ENCODE measurements at places on chromosomes 2 and 18.

- DNase-seq: no peak
Measured at GRCh38 chr18:62282188-62282629, 42.9 kb upstream of the TNFRSF11A start.

- no peak for DNase-seq
Measured at GRCh38 chr2:128442053-128442751, 123.5 kb upstream of the HS6ST1 start.

- DNase-seq: no peak
Measured at GRCh38 chr2:160469164-160469563, 24.4 kb downstream of the RBMS1 start.

GRCh38 chr2:225207043-225207442 lies 164.8 kb upstream of the DOCK10 start:
- DNase-seq: no peak

GRCh38 chr2:179898873-179899272 lies 37.5 kb upstream of the ZNF385B start:
- no peak for DNase-seq

GRCh38 chr2:210046851-210047500 lies 44.5 kb downstream of the RPE start:
- DNase-seq: no peak

DNA sequence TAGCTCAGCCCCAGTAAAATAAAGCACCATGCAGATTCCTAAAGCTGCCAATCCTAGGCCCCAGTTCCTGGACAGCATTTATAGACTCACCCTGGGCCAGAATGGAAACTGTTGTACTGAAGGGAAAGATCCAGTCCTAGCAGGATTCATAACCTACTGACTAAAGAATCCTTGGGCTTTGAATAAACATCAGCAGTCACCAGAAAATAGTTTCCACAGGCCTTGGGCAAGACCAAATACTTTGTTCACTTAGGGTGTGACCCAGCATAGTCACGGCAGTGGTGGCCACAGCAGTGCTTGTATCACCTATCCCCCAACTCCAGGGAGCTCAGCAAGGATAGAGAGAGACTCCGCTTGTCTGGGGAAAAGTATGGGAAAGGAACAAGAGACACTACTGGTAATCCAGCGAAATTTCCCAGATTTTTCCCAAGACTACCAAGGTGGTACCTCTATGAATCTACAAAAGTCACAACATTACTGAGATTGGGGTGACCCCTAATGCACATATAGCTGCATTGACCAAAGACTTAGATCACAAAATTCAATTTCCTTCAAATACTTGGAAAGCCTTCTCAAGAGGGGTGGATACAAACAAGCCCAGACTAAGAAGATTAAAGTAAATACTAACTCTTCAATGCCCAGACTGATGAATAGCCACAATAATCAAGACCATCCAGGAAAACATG lies 748.1 kb upstream of the LRATD1 start:
- DNase-seq: no peak

- no peak for DNase-seq
Measured at GRCh38 chr18:37544217-37544616, 21.4 kb downstream of the CELF4 start.

DNA sequence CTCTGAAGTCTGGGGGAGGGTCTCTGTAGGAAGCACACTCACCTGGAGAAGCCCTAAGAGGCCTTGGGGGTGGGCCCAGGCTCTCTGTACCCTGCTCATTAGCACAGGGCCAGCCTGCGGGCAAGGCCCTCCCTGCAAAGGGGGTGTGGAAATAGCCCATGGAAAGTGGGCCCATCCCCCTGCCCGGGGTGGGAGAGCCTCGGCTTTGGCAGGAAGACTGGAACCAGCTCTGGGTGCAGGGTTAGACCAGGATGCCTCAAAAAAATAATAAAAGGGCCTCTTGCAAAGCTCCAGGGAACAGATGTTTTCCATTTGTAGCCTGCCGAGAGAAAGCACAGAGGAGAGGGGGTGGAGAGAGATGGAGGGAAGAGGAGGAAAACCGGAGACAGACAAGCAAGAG lies 98.7 kb downstream of the STPG4 start:
- DNase-seq: no peak

- DNase-seq: no peak
Measured at GRCh38 chr2:219679041-219679440, 51.6 kb downstream of the SLC4A3 start.

DNA sequence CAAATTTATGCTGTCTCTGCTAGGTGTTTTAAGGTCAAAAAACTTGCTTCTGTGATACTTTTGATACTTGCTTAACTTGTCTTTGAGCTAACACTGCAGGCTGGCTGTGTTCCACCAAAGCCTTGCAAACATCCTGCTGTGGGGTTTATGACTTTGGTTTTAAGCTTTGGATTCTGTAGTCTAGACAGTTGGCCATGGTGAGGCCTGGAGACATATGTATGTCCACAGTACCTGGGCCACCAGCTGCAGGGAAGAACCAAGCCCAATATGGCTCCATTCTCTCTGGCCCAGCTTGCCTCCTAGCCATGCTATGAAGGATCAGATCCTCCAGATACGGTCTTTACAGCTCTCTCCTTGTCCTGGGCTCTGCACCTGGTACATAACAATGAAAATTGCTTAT lies 113.9 kb downstream of the INO80D start:
- no peak for DNase-seq

DNA sequence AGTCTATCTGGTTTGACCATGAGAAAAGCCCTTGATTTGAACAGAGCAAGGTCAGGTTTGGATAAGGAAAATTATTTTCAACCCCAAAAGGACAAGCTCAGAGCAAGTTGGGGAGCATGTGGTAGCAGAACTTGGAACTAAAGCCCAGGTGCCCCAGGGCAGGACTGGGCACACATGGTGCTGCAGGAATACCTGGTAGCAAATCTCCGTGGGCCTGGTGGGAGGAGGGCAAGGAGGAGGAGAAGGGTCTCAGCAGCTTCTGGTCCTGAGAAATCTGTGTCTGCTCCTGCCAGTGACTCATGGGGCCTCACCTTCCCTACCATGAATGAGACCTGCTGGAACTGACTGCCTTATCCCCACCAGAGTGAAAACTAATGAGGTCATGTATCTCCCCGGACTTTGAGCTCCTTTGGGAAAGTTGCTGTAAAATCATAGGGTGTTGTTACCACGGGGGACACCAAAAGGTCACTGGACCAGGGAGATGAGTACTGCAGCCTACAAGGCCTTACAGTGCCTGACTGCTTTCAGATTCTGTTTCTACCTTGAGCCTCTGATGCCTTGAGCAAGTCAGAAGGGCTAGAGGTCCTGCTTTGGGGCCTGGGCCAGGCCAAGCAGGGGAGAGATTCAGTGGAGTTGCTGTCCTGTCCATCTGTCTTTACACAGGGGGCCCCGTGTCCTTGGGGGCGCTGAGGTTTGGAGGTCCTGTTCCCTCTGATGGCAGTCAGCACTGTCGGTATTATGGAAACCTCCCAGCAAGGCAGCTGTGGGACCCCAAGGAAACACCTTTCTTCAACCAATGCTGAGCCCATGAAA lies 304.0 kb downstream of the MYCN start:
- DNase-seq: no peak

DNA sequence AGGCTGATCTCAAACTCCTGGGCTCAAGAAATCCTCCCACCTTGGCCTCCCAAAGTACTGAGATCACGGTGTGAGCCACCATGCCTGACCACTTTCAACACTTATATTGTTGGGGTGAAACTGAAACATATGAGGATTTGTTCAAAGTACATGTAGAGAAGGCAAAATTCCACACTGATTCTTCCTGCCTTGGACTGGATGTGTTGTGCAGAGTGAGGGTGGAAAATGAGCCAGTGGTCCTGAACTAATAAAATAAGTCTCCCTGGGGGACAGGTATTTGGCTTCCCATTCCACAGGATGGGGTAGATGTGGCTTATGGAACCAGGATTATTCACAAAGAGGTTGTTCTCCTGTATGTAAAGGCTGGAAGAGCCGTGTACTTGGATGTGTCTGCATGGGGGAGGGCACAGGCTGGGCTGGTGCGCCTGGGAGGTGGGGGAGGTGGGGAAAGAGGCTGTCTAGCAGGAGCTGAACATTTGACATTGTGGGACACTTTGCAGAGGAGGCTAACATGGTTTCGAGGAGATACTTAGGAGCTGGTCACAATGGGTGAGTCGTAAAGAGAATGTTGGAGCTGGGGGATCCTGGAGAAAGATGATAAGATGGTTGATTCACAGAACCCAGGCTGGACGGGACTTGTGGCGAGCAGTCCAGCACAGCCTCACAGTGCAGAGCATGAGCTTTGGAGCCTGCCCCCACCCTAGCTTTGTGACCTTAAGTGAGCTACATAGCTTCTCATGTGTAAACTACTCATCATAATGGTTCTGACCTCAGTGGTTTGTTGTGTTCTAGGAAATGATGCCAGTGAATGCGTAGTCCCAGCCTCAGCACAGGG lies at the start of gene TXNDC2:
TSS of gene TXNDC2 (plus strand) at position 804 of the 835 bp plus-strand sequence. CDS start 708 bp downstream, outside the sequence.
- no peak for DNase-seq

DNA sequence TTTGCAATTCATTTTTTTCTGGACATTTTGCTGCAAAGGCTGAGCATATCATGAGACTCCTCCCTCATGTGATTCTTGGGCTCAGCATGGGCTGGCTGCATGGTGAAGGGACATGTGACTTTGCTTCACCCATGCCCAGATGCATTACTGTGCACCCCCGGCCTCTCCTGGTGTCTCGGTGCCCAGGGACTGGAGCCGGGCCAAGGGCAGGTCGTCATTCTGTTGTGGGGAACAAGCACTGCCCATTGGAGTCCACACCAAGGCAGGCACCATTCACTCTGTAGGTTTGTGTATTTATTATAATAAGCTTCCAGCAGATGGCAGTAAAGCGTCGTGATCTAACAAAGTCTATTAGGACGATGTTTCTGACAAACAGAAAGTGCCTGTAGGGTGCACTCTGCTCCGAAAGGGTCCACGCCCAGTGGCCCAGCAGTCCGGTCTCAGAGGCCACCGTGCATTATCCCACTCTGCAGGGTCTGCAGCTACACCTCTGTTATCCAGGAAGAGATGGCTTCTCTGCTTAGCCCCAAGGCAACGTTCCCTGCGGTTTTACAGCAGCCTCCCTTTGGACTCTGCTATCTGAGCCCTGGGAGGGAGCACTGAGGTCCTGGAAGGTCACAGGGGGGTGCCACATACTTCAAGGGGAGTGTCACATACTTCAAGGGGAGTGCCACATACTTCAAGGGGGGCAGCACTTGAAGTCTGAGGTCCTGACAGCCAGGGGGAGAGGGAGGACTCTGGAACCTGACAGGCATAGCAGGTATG lies 219.6 kb downstream of the TSN start:
- peak; percentile 19 for DNase-seq

DNA sequence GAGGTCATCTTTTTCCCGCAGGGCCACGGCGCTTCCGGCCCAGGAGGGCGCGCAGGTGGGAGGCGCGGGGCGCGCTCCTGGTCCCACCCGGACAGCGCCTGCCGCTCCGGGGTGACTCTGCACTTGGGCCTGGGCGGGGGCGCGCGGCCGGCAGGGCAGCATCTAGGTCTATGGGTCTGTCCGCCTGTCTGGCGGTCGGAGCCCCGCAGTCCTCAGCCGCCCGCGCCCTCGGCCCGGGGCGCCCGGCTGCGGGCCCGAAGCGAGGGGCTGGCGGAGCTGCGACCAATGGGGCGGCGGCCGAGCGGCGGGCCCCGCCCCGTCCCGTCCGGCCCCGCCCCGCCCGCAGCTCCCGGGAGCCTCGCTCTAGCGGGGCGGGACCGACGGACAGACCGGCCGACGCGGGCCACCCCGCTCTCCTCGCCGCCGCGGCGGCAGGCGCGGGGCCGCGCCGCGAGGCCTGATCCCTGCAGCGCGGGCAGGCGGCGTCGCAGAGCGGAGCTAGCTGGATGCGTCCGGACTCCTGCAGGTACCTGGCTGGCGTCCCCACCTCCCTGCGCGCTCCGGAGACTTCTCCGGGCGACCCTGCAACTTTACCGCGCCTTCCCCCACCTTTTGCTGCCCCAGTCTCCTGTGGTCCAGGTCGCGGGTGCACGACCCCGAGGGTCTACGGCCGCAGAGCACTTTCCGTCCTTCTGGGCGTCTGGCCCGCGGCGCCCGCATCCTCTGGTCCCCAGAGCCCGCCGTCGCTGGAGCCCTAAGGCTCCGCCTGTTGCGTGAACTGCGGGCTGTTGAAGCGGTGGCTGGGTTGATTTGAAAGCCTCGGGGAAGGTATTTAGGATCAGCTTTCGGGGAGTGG lies at the start of gene KCNS3:
TSS of gene KCNS3 (plus strand) at position 387 of the 856 bp plus-strand sequence. CDS start 52,342 bp downstream, outside the sequence.
- no peak for DNase-seq

GRCh38 chr2:181105562-181105961 lies 125.2 kb downstream of the UBE2E3 start:
- DNase-seq: no peak

DNA sequence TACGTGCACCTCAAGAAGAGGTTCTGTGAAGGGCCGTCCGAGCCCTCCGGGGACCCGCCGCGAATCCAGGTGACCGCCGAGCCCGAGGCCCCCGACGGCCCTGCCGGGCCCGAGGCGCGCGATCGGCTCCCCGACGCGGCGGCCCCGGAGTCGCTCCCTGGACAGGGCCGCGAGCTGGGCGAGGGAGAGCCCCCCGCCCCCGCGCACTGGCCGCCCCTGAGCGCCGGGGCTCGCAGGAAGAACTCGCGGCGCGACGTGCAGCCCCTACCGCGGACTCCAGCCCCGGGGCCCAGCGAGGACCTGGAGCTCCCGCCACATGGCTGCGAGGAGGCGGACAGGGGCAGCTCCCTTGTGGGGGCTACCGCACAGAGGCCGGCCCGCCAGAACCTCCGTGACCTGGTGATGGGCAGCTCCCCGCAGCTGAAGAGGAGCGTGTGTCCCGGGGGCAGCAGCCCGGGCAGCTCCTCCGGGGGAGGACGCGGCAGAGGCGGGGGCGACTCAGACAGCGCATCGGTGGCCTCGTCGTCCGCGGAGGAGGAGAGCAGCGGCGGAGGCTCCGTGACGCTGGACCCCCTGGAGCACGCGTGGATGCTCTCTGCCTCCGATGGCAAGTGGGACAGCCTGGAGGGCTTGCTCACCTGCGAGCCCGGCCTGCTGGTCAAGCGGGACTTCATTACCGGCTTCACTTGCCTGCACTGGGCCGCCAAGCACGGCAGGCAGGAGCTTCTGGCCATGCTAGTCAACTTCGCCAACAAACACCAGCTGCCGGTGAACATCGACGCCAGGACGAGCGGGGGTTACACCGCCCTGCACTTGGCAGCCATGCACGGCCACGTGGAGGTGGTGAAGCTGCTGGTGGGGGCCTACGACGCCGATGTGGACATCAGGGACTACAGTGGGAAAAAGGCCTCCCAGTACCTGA lies 812 bp downstream of the SOWAHC start:
- DNase-seq: no peak

GRCh38 chr2:214902286-214902685 lies 92.8 kb upstream of the BARD1 start:
- no peak for DNase-seq

GRCh38 chr2:207163053-207163755 lies 2.5 kb downstream of the KLF7 start:
- DNase-seq: no peak

GRCh38 chr2:156157670-156158069 lies 174.9 kb downstream of the NR4A2 start:
- no peak for DNase-seq

GRCh38 chr2:165893556-165893955 lies 60.0 kb downstream of the TTC21B start:
- no peak for DNase-seq
